ENCODE measurements at places on chromosomes 7 and 10. TPM values are rescaled to one million over a fixed set of nuclear protein-coding genes. Genes with fewer than 3 reads are reported as not detected.

- no peak for DNase-seq
Measured at GRCh38 chr10:122348935-122349361, 25.6 kb upstream of the PLEKHA1 start.

GRCh38 chr7:34759477-34760125 is 101.6 kb downstream of the NPSR1 start:
- no peak for DNase-seq

DNA sequence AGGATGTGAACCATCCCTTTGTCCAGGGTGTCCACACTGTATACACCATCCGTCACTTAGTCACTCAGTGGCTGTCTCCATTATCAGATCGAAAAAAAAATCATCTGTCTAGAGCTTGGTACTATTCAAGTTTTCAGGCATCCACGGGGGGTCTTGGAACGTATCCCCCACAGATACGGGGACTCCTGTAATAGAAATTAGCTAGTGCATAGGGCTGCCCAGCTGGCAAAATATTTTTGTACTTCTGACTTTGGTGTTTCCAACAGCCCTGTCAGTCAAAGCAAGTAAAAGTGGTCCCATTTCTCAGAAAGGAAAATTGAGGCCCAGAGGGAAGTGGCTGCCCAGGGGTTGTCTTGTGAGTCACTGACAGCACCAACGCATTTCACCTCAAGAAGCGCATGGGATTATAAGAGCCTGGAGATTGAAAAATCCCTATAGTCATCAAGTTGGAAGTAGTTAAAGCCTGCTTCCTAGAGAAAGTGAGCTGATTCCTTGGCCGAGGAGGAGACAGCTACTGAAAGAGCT is 52.1 kb upstream of the SLC29A3 start:
- DNase-seq = no peak

GRCh38 chr7:82506208-82506607 is 62.6 kb upstream of the CACNA2D1 start:
- DNase-seq = no peak

DNA sequence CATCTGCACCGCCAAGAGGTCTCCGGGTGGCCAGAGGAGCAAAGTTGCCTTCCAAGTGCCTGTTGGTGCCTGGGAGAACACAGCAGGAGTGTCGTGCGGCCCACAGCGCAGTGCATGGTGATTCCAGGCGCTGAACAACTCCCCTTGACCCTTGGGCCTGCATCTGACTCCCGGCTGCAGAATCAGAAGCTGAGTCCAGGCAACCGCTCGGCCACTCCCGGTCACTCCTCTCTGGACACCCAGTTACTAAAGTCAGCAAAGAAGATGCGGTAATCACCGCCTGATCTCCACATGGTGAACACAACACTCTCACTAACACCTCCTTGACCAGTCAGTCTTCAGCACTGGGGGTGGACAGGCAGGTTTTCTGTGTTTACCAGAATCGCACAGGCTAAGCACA is 35.5 kb downstream of the SCD start:
- DNase-seq = no peak

GRCh38 chr7:44139311-44140010 is 1.7 kb downstream of the MYL7 start:
- no peak for DNase-seq

DNA sequence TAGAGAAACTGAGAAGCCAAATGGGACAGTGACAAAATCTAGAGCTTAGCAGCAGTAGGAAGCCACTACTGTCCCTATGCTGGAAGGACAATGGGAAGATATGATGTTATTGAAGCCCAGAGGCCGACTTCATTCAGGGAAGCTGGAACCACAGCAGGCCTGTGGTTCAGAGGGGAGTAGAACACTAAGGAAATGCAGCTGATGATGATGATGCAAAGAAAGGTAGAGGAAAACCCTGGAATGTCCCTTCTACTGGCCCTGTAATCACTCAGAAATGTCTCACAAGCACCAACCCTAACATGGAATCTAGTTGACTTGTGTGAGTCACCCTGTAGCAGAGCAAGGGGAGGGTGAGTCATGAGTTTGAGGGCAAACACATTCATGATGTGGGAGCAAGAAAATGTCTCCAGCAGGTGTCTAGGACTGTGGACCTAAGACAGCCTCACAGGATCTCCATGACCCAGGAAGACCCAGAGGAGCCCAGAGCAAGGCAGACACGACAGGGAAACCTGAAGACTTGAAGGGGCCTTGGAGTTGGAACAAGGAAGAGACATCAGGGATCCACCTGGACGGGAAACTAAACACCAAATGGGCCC is 37.0 kb upstream of the LRRC17 start:
- no peak for DNase-seq

DNA sequence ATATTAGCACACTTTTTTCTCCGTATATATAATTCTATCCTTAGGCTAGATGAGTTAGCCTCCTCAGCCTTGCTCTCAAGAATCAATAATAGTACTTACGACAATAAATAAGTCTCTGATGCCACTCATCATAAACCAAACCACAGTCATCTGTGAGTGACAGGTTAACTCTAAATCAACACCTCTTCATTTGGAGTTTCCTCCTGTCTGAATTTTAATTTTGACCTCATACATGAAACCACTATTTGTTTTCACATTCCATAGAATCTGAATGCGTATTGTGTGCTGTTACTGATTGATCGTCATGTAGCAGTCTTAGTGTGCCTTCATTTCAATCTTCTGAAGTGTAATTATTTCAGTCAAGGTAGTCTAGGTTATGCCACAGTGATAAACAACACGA is 85.8 kb downstream of the HGF start:
- DNase-seq = no peak

DNA sequence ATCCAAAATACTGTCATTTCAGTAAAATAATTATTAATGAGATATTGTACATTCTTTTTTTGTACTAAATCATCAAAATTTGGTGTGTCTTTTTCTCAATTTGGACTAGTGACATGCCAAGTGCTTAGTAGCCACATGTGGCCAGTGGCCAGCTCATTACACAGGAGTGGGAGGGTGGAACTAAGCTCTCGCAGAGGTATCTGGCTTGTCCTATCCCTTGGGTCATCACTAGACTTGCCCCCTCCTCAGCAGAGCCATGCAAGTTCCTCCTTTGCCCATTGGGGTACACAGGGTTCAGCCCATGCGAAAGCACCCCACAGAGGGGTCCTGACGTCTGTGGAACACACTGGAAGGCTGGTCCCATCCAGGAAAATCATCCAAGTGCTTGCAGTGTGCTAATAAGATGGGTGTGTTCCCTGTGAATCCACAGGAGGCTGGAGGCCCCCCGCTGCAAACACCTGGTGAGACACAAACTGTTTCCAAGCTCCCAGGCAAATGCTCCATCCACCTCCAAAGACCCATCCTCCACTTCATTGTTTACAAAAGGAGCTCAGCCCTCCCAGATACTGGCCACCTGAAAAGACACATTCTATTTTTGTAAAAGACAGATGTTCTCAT is 1.3 kb downstream of the ARHGAP22 start:
- DNase-seq = no peak

DNA sequence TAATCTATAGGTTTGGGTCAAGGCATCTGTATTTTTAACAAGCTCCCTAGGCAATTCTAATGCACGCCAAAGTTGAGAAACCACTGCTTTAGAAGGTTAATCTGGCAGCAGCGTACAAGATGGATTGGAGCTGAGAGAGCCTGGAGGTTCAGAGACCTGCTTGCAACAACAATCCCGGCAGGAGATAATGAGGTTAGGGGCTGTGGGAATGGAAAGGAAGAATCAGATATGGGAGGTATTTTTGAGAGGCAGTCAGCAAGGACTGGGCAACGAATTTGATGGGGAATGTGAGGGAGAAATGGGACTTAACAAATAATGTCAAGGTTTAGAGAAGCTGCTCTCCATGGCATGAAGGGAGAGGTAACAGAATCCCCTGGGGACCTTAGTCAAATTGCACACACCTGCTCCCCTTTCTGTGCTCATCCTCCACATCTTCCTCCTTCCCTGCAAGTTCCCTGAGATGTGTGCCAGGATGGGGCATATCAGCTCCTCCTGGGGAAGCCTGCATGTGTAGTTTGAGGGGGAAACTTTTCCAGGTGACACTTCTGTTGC is 731.0 kb upstream of the GALNT17 start:
- DNase-seq = no peak

DNA sequence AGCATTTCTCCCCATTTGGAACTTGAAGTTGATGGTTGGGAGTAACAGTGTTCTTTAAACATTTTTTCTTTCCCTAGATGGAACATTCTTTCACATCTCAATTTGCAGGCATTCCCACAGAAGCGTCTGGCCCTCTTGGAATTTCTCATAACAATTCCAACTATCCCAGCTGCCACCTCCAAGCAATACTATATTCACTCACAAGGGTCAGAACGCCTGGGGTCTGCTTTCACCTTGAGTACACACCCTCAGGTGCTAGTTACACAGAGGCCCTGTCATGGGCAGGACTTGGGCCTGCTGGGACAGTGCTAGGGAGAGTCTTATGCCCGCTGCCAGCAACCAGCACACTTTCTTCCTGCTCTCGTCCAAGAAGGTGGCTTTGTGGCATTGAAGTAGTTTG is 136.5 kb downstream of the JCAD start:
- no peak for DNase-seq

DNA sequence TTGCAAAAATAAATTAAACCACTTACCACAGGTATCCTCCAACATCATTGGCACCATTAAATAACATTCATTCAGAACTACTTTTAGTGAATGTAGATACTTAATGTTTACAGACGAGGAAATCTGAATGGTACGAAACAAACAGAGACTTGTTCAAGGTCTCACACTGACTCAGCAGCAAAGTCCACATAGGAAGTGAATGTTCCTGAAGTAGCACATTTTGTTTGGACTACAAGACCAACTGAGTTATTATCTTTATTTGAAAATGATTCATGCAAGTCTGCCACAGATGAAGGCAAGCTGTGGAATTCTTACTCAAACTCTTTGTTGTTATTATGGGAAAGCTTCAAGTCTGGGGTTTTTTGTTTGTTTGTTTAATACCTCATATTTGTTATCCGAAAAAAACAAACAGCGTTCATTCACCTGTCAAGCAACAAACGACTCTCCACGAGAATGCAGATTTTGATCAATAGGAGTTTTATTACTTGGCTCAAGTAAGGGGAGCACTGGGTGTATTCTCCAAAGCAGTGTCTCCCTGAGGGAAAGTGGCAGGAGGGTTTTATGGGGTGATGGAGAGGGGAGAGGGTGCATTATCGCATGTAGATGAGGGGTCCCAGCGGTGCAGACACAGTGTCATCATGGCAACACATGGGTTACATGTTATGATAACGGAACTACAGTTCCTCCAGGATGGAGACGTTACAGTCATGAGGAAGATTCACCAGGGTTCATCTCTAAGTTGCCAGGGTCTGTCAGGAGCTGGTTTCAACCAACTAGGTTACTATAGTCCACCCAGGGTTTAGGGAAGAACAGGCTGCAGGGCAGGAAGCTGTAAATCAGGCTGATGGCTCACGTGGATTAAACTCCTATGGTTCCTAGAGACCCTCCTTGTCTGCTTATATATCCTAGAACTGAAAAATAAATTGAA is 147.7 kb upstream of the AKR1E2 start:
- DNase-seq = no peak

- no peak for DNase-seq
Measured at GRCh38 chr10:91420868-91421267, 10.7 kb downstream of the HECTD2 start.

Gene NAT16
- 2.4 TPM for total RNA-seq

Gene NODAL
- total RNA-seq = not detected

Gene C10orf143
- total RNA-seq = 0.96 TPM

Gene PNLIP
- total RNA-seq = not detected

Gene LIPF
- not detected for total RNA-seq

Gene TUBAL3
- not detected for total RNA-seq

Gene SPDYE18
- total RNA-seq = 1.1 TPM

All from glutamatergic neuron (in vitro differentiated cells).